ENCODE measurements at places on chromosomes 7 and 10.

GRCh38 chr10:133236401-133237240 lies 1.0 kb upstream of the VENTX start:
- DNase-seq: no peak

- no peak for DNase-seq
Measured at GRCh38 chr10:67088036-67088435, 162.2 kb downstream of the LRRTM3 start.

GRCh38 chr7:137351941-137352340 lies 8.4 kb upstream of the PTN start:
- no peak for DNase-seq

- DNase-seq: peak; percentile 54
Measured at GRCh38 chr10:86899670-86900276, 57.6 kb downstream of the MMRN2 start.
